ENCODE measurements at places on chromosomes 3 and 15. TPM values are rescaled to one million over a fixed set of nuclear protein-coding genes. Genes with fewer than 3 reads are reported as not detected.

SLC28A2 gene
- total RNA-seq: not detected

GOLGA6L7 gene
- total RNA-seq: not detected

PAK6 gene
- 19.9 TPM for total RNA-seq

SCAANT1 gene
- not detected for total RNA-seq

IQCF6 gene
- not detected for total RNA-seq

YEATS2 gene
- 23.8 TPM for total RNA-seq

NOX5 gene
- 0.74 TPM for total RNA-seq

ATP13A4 gene
- total RNA-seq: 13.0 TPM

STX19 gene
- total RNA-seq: 2.5 TPM

GPR149 gene
- total RNA-seq: not detected

DNA sequence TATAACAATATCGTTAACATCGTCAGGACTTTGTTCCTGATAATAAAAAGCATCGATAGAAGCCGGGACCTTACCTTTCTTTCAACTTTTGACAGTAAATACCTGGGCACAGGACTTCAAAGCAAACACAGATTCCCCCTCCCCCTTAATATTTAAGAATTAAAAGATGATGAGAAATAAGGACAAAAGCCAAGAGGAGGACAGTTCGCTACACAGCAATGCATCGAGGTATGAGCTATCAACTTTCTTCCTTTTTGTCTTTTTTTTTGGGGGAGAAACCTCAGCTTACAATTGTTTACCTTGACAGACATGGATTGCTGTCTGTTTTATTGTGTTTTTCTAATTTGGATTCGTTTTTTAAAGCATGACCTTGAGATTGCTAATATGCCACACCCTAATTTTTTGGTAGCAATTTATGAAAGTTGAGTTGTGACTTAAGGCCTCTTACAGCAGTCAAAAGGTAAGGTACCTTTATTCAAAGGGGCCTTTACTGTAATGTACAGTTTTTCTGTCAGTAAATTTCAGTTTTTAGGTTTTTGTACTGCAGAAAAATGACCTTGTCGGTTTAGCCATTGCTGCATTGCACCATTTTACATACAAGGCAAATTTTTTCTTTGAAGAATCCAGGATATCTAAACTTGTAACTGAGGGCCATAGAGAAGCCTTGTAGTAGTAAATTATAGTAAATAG is 1.1 kb downstream of the CHD2 start:
- no peak for DNase-seq

DNA sequence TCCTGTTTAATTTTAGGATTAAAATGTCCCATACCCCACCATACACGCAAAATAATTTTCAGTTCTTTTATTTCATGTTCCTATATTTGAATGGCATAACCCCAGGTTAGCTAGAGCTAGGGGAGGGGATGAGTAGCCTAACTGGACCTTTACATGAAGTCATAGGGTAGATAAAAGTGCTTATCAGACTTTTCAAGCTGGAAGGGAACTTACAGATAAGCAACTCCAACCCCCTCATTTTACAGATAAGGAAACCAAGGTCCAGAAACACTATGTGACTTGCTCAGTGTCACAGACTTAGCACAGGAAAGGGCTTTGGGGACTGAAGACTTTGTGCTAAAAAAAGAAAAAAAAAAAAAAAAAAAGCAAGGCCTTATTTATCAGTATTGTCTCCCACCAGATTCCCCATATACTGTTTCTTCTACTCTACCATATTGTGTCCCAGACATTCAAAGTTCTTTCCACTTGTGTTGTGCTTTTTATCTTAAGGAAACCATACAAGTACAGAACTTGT is 10.6 kb upstream of the TNIK start:
- no peak for DNase-seq

DNA sequence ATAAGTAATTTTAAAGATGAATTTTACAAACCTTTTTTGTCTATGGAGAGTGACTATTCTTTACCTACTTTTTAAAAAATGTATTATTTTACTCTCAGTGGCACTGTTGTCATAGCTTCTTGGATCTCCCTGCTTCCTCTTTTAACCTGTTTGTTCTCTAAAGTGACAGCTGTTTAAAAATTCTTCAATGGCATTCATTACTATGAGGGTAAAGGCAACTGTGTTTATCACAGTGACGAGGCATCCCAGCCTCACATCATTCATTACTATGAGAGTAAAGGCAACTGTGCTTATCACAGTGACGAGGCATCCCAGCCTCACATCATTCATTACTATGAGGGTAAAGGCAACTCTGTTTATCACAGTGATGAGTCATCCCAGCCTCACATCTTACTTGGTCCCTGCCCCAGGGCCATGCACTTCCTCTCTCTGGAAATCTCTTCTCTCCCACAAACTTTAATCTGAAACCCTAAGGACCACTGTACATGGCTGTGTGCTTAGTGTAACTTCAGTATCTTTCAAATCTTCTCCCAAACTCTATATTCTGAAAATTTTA is 101.7 kb upstream of the ZNF717 start:
- no peak for DNase-seq

GRCh38 chr3:47098910-47099309 is 65.0 kb downstream of the SETD2 start:
- no peak for DNase-seq

- DNase-seq: no peak
These were observed 4.0 kb downstream of the NEDD4 start for GRCh38 chr15:55989383-55989782.

- no peak for DNase-seq
These were observed 23.2 kb downstream of the DCP1A start for GRCh38 chr3:53324105-53324504.

DNA sequence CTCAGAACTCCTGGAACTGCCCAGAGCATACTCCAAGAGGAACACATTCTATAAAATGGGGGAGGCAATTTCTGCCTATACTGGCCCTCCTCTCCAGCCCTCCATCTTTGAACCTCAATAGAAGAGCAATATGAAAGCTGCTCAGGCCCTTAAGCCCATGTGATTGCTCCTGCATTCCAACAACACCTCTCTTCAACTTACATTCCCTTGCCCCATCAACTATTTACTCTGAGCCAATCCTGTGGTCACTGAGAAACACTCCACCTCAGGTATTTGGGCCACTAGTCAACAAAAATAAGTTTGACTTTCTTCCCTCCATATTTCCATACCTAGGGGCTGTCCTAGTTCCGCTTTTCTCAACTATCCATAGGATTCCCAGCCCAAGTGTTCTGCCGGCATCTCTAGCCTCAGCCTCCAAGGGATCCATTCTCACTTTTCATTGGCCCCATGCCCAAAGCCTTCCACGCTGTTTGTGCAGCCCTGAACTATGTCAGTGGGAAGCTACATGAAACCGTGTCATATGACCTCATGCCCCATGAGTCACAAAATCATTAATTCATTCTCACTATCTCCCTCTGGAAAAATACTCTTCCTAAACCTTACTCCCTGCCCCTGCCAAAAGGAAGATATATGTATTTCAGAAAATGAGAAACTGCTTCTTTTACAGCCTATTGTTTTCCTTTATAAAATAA is 61.6 kb downstream of the GJD2 start:
- no peak for DNase-seq

DNA sequence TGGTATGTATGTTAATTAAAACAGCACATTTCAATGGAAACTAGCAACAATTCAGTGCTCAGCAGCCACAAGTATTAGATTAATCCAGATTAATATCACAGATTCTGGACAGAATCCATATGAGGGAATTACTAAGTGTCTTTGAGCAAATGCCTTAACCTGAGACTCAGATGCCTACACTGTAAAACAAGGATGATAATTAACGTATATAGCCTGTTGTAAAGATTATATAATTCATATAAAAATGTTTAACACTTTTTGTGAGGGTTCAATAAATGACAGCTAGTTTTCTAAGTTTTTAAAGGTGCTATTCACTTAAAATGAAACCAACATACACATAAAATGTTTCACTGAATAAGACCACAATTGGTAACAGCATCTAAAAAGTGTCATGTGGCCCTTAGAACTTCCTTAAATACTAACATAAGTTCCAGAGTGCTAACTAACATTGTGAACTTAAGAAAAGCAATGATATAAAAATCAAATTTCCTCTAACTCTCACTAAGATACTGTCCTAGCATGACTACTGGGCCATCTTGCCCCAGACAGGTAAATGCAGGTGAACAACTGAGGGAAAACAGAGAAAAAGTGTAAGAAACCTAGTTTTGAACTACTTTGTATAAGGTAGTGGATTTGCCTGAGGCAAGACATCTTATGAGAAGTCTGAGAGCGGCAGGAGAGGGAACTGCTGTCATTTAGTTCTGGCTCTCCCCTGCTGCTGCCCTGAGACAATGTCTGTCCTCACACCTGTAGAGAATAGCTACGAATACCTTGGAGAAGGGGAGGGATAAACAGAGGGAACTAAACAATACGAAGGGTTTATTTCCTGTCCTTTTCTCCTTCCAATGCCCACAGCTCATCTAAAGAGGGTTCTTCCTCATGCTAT is 151.3 kb downstream of the ADAM10 start:
- no peak for DNase-seq

GRCh38 chr3:35487376-35487775 is 151.9 kb upstream of the ARPP21 start:
- DNase-seq: no peak

DNA sequence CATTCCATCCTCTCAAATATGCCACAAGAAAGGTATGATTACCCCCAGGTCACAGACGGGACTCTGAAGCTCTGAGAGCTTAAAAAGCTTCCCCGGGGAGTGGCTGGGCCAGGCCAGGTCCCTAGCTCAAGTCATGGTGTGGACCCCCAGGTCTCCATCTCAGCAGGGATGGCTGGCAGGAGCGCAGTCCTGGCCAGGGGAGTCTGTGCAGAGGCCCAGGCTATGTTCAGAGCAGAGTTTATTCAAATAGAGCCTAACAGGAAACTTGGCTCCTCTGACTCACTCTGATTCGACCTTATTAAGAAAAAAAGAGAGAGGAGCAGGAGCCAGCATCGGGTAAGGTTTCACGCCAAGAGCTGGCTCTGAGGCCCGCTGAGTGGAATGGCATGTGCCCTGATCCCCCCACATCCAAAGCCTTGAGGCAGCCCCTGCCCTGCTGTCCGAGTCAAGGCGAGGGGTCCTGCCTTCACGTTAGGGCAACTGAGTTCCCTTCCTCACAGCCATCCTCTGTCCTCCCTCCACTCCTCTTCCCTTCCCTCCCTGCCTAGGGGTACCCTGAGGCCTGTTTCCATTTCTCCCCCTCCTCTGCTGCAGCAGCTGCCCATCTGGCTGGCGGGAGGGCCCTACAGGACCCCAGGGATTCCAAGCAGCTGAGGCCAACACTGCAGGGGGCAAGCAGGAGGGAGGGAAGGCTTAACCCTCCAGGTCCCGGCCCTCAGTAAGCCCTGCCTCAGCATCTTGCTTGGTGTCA is 1.9 kb upstream of the LOXL1 start:
- no peak for DNase-seq

GRCh38 chr3:108437439-108437838 is 73.0 kb downstream of the MYH15 start:
- DNase-seq: no peak

- DNase-seq: no peak
These were observed 33.5 kb downstream of the KLF13 start for GRCh38 chr15:31360158-31360561.

- DNase-seq: no peak
These were observed 256.0 kb upstream of the CBLB start for GRCh38 chr3:106124818-106125217.

GRCh38 chr3:156180077-156180476 is 59.7 kb downstream of the KCNAB1 start:
- DNase-seq: no peak

DNA sequence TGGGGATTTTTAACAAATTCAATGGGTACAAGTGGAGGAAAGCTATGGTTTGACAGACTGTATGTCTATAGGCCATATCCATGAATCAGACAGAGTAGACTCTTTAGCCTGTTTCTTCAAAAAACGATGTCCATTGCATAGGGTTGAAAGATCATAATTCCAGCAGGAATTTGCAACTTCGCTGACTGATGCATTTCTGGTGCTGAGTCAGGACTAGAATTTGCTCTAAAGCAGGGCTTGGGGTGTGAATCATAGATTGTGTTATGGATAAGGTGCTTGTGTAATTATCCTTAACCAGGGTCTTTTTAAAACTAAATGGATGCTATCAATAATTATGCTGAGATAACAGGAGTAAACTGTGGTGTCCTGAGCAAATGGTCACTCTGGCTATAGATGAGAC is 200.4 kb upstream of the TBC1D5 start:
- no peak for DNase-seq

DNA sequence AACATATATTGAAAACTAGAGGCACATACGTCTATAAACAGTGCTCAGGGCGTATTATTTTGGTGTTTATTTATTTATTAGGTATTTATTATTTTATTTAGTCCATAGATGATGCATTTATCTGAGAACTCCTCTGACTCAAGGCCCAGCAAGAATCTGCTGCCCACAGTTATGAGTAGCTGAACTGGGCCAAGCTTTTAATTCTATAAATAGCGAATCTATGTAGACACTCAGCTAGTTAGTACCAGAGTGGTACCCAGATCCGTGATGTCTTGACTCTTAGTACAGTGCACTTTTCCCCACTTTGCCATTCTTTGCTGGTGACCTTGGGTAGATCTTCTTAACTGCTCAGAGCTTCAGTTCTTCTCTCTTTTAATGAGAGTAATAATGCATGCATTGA is 370.4 kb upstream of the TPRG1 start:
- DNase-seq: no peak

GRCh38 chr3:5388091-5388490 is 200.6 kb downstream of the EDEM1 start:
- no peak for DNase-seq

GRCh38 chr3:34106879-34107278 is 308.4 kb downstream of the PDCD6IP start:
- no peak for DNase-seq

DNA sequence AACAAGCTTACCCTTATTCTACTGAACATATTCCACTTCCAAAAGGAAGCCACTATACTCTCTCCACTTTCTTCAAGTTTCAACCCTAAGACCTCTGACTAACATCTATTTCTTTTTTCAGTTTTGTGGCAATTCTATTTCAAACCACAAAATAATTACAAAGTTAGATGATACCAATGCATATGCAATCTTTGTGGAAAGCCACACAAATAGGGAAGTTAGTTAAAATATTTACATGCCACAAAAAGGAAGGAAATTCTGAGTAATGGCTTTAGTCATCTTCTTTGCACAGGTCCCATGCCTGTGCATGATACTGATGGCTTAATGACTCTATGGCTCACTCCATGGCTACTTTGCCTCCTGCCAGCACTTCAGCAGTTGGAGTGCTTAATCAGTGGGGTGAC is 57.0 kb upstream of the MCTP2 start:
- no peak for DNase-seq
